Activated T-helper 1 cell treated with anti-CD3 and anti-CD28 coated beads, Interleukin-12 subunit alpha, Interleukin-12 subunit beta, Interleukin-2, Interleukin-4 antibody, amounts not matched to agents 30 ng/mL and 10 ng/mL and 1 ng/mL, durations not matched to agents 14 hours and 24 hours and 36 hours (primary cell): ENCODE measurements at places on chromosomes 2 and 18.

- no peak overlapping the region for H3K4me3 ChIP-seq
- no peaks in the 10 kb centered on the region for H3K27me3 ChIP-seq
- no peaks in the 10 kb centered on the region for H3K36me3 ChIP-seq
- DNase-seq = no peak
These were observed 41.6 kb upstream of the GPR39 start for GRCh38 chr2:132374961-132375360.

GRCh38 chr2:204108781-204109295 is 172.3 kb downstream of the ICOS start:
- peaks cover 80% of the 10 kb centered on the region for H3K4me1 ChIP-seq
- H3K27me3 ChIP-seq = no peaks in the 10 kb centered on the region
- H3K27ac ChIP-seq = peak overlapping the region; percentile 90
- H3K4me3 ChIP-seq = peak overlapping the region; percentile 60

DNA sequence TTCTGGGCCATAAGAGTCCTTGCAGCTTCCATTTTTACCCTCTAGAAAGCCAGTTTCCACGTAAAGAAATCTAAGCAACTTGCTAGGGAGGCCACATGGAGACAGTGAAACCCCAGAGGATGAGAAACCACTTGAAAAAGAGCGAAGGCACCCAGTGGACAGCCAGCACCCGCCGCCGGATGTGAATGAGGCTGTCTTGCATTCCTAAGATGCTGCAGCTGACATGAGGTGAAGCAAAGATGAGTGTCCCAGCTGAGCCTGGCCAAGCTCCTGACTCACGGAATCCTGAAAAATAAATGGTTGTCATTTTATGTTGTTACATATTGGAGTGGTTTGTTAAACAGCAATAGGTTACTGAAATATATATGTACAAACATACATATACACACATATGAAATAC is 65.9 kb upstream of the STPG4 start:
- no peak overlapping the region for H3K27ac ChIP-seq
- no peaks in the 10 kb centered on the region for H3K4me1 ChIP-seq
- DNase-seq = no peak
- H3K4me3 ChIP-seq = no peak overlapping the region

- H3K27ac ChIP-seq = no peak overlapping the region
- H3K4me1 ChIP-seq = no peaks in the 10 kb centered on the region
- no peak overlapping the region for H3K4me3 ChIP-seq
These were observed 207.1 kb upstream of the KYNU start for GRCh38 chr2:142670362-142670761.

DNA sequence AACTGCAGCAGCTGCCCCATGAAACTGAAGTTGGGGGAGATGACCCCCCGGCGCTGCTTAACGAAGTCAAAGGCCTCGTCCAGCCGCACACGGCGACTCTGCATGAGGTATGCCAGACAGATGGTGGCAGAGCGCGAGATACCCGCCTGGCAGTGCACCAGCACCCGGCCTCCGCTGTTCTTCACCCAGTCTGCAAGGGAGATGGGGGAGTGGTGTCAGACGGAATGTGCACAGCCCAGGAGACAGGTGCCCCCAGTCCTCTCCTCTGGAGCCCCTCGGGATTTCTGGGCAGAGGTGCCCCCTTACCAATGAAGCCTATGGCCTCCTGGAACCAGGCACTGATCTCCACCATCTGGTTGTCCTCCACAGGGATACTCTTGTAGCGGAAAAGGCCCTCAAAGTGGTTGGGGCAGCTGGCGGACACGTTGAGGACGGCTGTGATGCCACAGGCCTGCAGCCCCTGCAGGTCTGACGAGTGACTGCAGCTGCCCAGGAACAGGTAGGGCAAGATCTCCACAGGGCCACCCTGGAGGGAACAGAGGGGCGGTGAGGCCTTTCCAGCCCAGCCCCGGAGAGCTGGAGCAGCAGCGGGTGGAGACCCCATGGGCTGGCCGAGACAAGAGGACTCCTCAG is 1.3 kb downstream of the DUSP2 start:
- peak overlapping the region; percentile 96 for H3K27ac ChIP-seq
- peak overlapping the region; percentile 97 for H3K4me3 ChIP-seq
- DNase-seq = no peak
